ENCODE measurements at places on chromosomes 13 and 19.

GRCh38 chr13:113157929-113158747 is at the start of gene PROZ:
Gene PROZ, plus strand, starts transcription at chr13:113158648. Its CDS starts 13 bp downstream, at chr13:113158661.
- DNase-seq, result no peak

GRCh38 chr19:17826508-17827056 is 5.3 kb upstream of the INSL3 start:
- no peak for DNase-seq

DNA sequence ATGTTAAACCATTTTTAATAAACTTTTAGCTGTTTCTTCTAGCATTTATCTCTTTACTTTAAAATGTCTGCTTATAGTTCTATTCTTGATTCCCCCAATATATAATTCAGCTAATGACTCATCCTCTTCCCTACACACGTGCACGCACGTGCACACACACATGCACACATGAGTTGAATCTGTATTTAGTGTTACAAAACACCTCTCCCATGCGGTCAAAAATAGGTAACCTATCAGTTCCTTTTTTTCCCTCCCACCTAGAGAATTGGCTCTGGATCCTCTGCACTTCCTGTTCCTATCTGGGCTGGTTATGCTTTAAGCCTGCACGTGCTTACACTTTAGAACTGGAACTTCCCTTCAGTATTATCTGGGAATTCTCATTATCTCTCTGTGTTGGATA is 144.1 kb downstream of the PAN3 start:
- DNase-seq, result no peak

- DNase-seq, result peak; percentile 77
These were observed 64.5 kb upstream of the WDFY2 start for GRCh38 chr13:51519771-51520216.

- peak; percentile 78 for DNase-seq
These were observed 20.0 kb downstream of the TICAM1 start for GRCh38 chr19:4811328-4812131.

GRCh38 chr19:38057959-38058690 is 151.1 kb downstream of the SIPA1L3 start:
- no peak for DNase-seq

DNA sequence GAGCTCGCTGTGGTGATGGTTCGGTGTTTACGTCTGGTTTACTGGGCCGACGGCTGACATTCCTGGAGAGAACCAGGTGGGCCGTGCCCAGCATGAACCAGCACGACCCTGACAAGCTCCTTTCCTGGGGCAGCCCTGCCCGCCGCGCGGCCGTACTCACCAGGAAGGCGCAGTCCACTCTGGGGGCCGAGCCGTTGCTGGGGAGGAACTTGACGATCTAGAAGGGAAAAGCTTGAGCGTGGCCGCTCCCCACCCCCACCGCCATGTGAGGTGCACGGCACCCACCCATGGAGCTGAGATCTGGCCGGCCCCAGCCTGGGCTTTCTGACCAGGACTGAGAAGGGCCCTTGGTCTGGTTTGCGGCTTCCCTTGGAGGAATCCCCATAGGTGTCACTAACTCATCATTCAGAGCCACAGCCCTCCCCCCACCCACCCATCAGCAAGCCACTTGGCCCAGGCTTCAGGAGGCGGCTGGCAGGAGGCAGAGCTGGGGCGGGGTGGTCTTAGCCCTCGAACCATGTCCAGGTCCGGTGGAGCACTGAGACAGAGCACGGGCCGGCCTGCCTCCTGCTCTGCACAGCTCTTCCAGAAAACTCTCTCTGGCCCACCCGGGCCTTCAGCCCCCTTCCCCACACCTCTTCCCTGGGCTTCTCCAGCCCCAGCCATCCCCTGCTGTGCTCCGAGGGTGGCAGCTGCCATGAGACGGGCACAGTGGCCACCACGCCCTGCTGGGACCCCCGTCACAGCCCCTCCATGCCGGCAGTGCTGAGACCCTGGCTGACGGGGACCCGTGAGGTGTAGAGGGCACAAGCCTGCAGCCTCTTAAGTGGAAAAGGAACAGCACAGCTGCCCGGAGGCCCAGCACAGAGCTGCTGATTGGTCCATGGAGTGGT is 6.2 kb downstream of the ATP4B start:
- no peak for DNase-seq

GRCh38 chr19:34573226-34573864 is 91.8 kb downstream of the WTIP start:
- no peak for DNase-seq

GRCh38 chr19:14555918-14556661 is 15.8 kb downstream of the NDUFB7 start:
- peak; percentile 72 for DNase-seq

GRCh38 chr19:14611051-14611450 is 28.2 kb downstream of the CLEC17A start:
- no peak for DNase-seq

- DNase-seq, result no peak
These were observed 1.2 kb upstream of the LRRC63 start for GRCh38 chr13:46210362-46211083.

GRCh38 chr19:11504502-11505031 is 1.1 kb downstream of the ZNF653 start:
- no peak for DNase-seq

DNA sequence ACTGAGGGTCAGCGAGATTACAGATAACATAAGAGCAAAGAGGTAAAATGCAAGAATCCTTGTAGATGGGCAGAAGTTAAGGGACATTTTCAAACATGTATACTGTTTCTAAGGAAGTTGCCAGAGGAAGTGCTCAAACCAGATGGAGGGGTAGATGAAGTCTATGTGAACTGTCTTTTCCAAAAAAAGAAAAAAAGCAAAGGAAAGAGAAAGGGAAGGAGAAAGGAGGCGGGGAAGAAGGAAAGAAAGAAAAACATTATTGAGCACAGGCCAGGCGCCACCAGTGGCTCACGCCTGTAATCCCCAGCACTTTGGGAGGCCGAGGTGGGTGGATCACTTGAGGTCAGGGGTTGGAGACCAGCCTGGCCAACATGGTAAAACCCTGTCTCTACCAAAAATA is 5.3 kb downstream of the DMAC2 start:
- DNase-seq, result no peak

- peak; percentile 99 for DNase-seq
These were observed 33.3 kb upstream of the GAS6 start for GRCh38 chr13:113897161-113897560.

DNA sequence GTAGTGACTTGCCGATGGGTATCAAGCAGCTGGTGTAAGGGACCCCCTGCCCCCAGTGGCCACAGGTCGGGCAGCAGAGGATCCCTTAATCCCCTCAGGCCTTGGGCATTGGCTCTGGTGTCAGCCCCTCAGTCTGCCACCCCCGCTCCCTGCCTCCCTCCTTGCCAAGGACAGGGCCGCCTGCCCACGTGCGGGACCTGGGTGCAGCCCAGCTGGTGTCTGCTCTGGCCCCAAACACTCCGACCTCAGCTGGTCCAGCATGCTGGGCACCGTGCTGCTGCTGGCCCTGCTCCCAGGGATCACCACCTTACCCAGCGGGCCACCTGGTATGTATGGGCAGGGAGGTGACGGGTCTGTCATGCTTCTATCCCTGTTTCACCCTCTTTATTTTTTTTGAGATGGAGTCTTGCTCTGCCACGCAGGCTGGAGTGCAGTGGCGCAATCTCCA is at the start of gene TGFBR3L:
TSS of gene TGFBR3L (plus strand) at position 233 of the 448 bp plus-strand sequence.
- no peak for DNase-seq

DNA sequence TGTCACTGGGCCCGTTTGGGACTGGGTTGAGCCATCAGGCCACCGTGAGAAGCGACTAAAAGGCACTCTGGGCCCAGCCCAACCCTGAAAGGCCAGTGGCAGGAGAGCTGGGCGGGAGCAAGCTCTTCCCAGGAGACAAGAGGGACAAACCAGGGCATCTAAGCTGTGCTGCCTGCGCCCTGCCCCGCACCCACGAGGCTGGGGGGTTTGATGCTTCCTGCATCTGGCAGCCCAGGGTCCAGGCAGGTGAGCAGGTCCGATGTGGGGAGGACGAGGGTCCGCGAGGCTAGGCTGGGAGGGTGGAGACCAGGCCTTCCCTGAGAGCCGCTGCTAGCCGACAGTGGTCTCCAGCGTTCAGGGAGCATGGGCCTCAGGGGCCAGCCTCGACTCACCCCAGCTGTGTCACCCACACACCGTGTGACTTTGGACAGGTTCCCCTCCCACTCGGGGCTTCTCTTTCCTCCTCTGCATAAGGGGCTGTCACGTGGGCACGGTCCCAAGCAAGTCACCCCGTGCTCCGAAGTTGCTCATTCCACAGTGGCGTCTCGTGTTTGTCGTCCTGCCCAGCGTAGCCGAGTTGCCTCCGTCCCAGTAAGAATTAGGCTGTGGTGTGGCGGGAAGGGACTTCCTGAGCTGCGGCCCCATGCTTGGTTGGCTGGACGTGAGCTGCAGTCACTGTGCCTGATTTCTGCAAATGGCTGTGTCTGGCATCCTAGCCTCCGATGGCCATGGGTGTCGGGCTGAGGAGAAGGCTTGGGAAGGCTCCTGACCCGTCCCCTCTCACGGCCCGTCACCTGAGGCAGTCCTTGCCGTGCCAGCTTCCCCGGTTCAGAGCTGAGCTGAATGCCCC is 15.8 kb downstream of the PLIN4 start:
- no peak for DNase-seq

DNA sequence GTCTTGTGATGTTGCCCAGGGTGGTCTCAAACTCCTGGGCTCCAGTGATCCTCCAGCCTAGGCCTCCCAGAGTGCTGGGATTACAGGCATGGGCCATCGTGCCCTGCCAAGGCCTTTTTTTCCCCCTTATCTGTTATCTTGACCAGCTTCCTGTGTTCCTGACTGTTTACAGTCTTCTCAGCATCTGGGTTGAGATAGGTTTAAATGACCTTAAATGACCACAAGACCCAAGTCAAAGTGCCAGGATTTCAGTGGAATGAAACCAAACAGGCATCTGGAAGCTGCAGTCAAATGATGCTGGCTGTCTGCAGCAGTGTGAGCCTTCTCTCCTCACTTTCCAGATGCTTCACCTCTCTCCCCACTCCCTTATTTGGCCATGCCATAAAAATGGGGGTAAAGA is 114.2 kb upstream of the CLDN10 start:
- DNase-seq, result no peak

Data from ELR (cell line).